Activated CD4-positive, alpha-beta T cell treated with anti-CD3 and anti-CD28 coated beads, Interleukin-2, amount 50 U/mL, for 1 hour (primary cell): ENCODE measurements at places on chromosomes 4 and X.

DNA sequence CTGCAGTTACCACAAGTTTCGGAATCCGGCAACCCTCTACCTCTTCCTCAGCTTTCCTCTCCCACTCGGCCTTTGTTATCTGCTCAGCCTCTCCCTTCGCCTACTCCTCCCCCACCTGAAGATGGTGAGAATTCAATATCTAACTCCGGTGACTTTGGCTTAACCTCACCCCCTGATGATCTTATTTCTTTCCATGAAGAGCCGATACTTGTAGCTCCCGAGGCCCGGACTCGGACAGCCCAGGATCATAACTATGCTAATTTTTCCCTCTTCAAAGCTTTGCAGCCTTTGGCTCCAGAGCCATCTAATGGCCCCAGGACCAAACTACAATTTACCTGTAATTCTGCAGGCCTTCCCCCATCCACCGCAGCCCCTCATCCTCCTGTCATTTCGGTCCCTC is 32.0 kb upstream of the MGST2 start:
- DNase-seq: no peak

DNA sequence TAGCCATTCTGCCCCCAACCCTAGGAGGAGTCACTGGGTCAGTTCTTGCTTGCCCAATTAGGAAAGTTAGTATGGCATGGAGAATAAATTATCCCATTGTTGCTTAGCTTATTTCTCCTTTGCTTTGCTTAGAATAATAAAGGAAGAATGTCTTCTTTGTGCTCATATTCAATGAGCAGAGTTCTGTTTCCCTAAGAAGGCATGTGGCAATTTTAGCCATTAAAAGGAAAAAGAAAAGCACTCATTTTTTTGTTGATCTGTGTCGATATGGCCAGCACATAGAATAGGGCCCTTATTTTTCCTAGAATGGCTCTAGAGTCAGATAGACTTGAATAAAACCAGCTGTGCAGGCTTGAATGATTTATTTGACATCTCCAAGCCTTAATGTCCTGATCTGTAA is 166.4 kb upstream of the PPARGC1A start:
- no peak for DNase-seq

DNA sequence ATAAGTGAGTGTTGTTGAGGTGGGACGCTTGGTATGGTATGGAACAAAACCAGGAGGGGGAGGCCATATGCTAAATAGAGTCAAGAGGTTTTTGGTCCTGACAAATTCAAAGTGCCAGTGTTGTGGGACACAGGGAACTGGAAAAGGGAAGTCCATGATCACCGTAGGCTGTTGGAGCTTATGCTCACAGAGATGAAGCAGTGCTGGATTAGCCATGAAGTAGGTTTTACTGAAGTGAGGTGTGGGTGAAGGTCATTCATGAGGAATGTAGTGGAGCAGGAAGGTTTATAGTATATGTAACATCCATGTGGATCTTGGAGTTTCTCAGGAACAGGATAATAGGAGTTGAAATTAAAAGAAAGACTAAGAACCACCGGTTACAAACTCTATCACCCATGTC is 256.1 kb upstream of the PITX2 start:
- DNase-seq: no peak

DNA sequence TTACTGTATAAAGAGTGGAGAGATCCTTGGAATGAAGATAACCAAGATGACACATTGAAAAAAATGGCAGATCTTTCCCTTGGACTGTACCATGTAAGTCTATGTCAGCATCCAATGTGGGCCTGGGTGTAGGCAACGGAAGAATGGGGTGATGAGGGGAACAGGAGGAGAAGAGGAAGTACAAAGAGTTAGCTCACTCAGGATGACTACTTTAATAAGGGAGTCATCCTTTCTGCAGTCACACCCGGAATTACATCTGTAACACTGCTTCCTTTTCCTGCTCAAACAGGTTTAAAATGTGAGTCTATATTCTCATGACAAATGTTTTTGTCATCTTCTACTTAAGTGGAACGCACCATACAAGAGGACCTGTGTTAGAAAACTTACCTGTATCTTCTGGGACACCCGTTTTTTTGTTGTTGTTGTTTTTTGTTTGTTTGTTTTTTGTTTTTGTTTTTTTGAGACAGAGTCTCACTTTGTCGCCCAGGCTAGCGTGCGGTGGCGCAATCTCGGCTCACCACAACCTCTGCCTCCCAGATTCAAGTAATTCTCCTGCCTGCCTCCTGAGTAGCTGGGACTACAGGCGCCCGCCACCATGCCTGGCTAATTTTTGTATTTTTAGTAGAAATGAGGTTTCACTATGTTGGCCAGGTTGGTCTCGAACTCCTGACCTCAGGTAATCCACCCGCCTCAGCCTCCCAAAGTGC is 18.0 kb downstream of the HPSE start:
- DNase-seq: no peak

GRCh38 chr4:153161226-153161963 is 42.8 kb upstream of the TRIM2 start:
- DNase-seq: no peak

GRCh38 chr4:137065311-137065710 is 467.0 kb downstream of the PCDH18 start:
- no peak for DNase-seq

GRCh38 chr4:7818399-7818911 is 121.2 kb downstream of the AFAP1 start:
- DNase-seq: no peak

GRCh38 chrX:27619459-27619858 is 29.3 kb downstream of the DCAF8L2 start:
- no peak for DNase-seq
